ENCODE measurements at places on chromosomes 4 and X. TPM values are rescaled to one million over a fixed set of nuclear protein-coding genes. Genes with fewer than 3 reads are reported as not detected.

Gene GAB3
- 2.9 TPM for total RNA-seq

DNA sequence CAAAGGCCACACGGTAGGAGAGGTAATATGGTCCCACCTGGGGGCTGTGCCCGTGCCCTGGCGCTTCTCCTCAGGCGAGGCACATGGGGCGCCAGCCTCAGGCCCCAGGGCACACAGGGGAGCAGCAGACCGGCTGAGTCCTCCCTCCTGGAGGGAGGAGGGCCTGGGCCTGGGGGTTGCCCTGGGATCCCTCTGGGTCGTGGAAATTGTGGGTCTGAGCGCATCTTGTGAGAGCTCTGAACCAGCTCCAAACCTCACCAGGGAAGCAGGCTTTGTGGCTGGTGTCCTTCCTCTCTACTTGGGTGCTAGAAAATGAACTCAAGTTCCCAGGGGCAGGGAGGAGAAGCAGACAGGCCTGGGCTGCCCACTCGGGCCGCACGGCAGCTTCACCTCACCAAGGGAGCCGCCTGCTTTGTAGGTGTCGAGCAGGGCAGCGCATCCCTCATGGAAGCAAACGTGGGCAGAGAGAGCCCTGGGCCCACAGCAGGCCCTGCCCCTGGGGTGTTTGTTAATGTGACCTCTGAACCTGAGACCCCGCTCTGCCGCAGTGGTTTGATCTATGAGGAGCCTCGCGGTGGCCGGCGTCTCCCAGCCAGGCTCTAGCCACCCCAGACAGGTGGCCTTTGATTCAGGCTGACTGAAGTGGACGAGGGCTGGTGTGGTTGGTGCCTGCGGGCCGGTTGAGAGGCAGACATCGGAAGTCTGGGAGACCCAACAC, 10.8 kb downstream of the HTRA3 start:
- H3K4me1 ChIP-seq: peaks cover 6% of the 10 kb centered on the region
- H3K4me3 ChIP-seq: no peak overlapping the region
- no peaks in the 10 kb centered on the region for H3K36me3 ChIP-seq

Gene GASK1B
- 56.7 TPM for total RNA-seq

Gene SGCB
- total RNA-seq: 61.6 TPM

GRCh38 chrX:78168065-78168464, 28.6 kb upstream of the TAF9B start:
- no peak overlapping the region for H3K27ac ChIP-seq
- H3K36me3 ChIP-seq: no peaks in the 10 kb centered on the region
- H3K4me1 ChIP-seq: no peaks in the 10 kb centered on the region
- H3K27me3 ChIP-seq: no peaks in the 10 kb centered on the region

Gene ELF4
- 9.5 TPM for total RNA-seq

DNA sequence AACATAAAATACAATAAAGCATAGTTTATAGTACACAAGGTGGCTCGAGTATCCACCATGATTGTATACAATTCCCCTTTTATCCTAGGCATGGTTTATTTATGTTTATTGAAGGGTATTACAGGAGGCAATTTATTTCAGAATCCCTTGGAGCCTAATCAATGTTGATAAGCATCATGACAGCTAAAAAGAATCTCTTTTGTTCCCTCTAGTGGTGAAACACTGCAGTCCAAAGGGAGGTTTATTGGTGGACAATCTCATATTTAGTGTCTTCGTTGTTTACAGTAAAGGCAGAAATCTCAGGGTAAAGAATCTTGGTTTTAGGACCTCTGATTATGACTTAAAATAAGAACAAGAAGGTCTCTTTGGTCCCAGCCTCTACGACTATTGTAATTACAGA, 1712.5 kb downstream of the C4orf33 start:
- no peak for DNase-seq
- H3K4me3 ChIP-seq: no peak overlapping the region
- H3K36me3 ChIP-seq: no peaks in the 10 kb centered on the region
- no peaks in the 10 kb centered on the region for H3K27me3 ChIP-seq
- no peaks in the 10 kb centered on the region for H3K4me1 ChIP-seq
- H3K27ac ChIP-seq: no peak overlapping the region

GRCh38 chr4:76856243-76857073, 41.5 kb downstream of the SOWAHB start:
- H3K27ac ChIP-seq: no peak overlapping the region
- H3K4me1 ChIP-seq: no peaks in the 10 kb centered on the region
- DNase-seq: no peak
- H3K27me3 ChIP-seq: no peaks in the 10 kb centered on the region
- no peak overlapping the region for H3K4me3 ChIP-seq

DNA sequence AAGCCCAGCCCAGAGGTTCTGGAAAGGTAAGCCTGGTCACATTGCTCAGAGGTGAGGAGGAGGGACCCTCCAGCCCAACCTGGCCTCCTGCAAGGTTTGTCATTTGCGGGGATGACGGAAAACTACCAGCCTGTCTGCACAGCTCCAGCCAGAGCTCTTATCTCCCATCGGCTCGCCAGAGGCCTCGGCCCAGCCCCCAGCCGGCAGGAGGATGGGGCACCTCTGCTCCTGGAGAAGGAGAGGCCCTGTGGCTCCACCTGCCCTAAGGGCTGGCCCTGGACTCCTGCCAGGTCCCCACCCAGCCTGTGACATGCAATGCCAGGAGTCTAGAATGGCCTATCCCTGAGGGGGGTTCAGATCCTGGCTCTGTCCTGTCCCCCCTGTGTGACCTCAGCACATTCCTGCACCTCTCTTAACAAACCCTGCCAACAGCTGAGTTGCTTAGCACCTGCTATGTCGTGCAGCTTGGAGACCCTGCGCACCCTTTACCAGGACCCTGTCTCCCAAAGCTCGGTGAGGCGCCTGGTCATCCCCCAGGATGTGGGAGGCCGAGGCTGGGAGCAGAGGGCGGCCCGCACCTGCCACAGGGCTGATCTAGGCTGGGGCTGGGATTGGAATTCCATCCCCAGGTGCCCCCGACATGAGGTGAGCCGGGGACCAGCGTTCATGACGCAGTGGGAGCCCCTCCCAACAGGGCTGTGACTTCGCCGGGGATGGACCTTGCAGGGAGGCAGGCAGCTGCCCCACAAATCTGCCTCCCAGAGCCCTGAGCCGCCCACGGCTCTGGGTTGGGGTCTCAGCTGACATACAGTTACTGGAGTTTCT, 14.4 kb downstream of the ADRA2C start:
- H3K4me3 ChIP-seq: no peak overlapping the region
- H3K4me1 ChIP-seq: no peaks in the 10 kb centered on the region
- no peak overlapping the region for H3K27ac ChIP-seq
- no peaks in the 10 kb centered on the region for H3K27me3 ChIP-seq

Gene SPATA4
- 0.40 TPM for total RNA-seq

DNA sequence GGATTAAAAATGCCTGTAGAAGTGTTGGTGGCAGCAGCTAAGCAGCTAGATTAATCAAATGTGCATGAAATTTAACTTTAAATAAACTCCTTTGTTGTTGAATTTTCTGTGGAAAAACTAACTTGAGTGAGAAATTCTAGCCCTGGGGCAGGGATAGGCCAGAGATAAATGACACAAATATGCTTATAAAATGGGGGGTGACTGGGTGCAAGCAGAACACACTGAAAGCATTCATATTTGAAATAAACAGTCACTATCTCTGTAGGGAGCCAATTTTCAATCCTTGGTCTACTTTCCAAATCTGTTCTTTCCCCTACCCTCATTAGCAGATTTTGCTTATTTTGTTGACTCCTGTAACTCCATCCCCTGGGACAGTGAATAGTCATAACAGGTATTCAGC, 47.9 kb downstream of the RBPJ start:
- H3K27ac ChIP-seq: no peak overlapping the region
- H3K4me3 ChIP-seq: no peak overlapping the region
- H3K27me3 ChIP-seq: no peaks in the 10 kb centered on the region

DNA sequence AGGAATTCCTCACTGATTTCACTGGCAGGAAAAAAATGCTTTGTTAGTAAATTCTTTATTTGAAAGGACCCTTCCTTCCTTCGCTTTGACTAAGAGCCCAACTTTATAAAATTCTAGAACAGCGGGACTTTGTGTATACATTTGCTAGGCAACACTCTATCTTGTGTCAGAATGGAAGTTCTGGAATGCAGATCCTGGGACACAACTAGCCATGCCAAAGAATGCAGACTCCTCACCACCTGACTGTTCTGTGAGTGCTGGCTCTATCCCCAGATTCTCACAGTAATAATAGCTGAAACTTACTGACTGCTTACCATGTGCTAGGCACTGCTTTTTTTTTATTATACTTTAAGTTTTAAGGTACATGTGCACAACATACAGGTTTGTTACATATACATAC, 73.3 kb upstream of the ZDHHC15 start:
- H3K36me3 ChIP-seq: no peaks in the 10 kb centered on the region
- H3K4me3 ChIP-seq: no peak overlapping the region
- no peaks in the 10 kb centered on the region for H3K4me1 ChIP-seq

- H3K36me3 ChIP-seq: no peaks in the 10 kb centered on the region
- H3K4me1 ChIP-seq: no peaks in the 10 kb centered on the region
Measured at GRCh38 chr4:155342142-155342541, 34.6 kb downstream of the MAP9 start.

DNA sequence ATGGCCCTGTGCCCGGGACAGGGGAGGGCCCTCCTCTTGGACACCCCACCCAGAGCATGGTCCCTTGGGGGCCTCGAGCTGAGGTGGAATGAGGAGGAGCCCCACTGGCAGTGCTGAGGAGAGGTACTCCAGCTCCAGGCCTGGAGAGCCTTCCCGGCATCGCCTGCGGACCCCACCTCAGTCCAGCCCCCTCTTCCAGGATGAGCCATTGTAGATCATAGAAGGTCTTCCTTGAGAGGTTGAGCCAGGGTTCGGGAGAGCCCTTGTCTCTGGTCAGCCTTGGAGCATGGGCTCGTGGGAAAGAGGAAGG, 16.9 kb downstream of the SMIM10L2A start:
- H3K4me1 ChIP-seq: no peaks in the 10 kb centered on the region
- H3K36me3 ChIP-seq: no peaks in the 10 kb centered on the region
- H3K27me3 ChIP-seq: no peaks in the 10 kb centered on the region
- peak; percentile 12 for DNase-seq
- no peak overlapping the region for H3K27ac ChIP-seq

Gene DMRTC1
- total RNA-seq: not detected

- no peak for DNase-seq
- no peaks in the 10 kb centered on the region for H3K36me3 ChIP-seq
- H3K4me3 ChIP-seq: no peak overlapping the region
- no peaks in the 10 kb centered on the region for H3K27me3 ChIP-seq
Measured at GRCh38 chr4:184621518-184621917, 27.7 kb downstream of the CASP3 start.

DNA sequence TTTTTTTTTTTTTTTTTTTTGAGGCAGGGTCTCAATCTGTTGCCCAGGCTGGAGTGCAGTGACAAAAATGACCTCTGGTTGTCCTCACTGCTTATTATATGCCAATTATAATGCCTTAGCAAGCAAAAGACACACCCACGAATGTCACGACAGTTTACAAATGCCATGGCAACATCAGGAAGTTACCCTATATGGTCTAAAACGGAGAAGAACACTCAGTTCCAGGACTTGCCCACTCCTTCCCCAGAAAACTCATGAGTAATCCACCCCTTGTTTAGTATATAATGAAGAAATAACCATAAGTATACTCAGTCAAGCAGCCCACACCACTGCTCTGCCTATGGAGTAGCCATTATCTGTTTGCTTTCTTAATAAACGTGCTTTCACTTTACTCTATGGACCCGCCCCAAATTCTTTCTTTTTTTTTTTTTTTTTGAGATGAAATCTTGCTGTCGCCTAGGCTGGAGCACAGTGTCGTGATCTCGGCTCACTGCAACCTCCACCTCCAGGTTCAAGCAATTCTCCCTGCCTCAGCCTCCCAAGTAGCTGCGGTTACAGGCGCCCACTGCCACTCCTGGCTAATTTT, 106.2 kb downstream of the SMIM20 start:
- no peaks in the 10 kb centered on the region for H3K27me3 ChIP-seq
- H3K36me3 ChIP-seq: no peaks in the 10 kb centered on the region
- H3K27ac ChIP-seq: peak overlapping the region; percentile 62

- no peak overlapping the region for H3K4me3 ChIP-seq
- no peaks in the 10 kb centered on the region for H3K27me3 ChIP-seq
- H3K36me3 ChIP-seq: no peaks in the 10 kb centered on the region
- H3K4me1 ChIP-seq: no peaks in the 10 kb centered on the region
- no peak for DNase-seq
- no peak overlapping the region for H3K27ac ChIP-seq
Measured at GRCh38 chr4:80539190-80539589, 203.7 kb downstream of the CFAP299 start.

Gene FHDC1
- 4.4 TPM for total RNA-seq

Gene STS
- total RNA-seq: 6.0 TPM

GRCh38 chrX:138127314-138127713, 561.4 kb downstream of the ZIC3 start:
- DNase-seq: no peak
- no peak overlapping the region for H3K4me3 ChIP-seq
- H3K4me1 ChIP-seq: no peaks in the 10 kb centered on the region
- no peak overlapping the region for H3K27ac ChIP-seq

Gene RAB41
- total RNA-seq: not detected

DNA sequence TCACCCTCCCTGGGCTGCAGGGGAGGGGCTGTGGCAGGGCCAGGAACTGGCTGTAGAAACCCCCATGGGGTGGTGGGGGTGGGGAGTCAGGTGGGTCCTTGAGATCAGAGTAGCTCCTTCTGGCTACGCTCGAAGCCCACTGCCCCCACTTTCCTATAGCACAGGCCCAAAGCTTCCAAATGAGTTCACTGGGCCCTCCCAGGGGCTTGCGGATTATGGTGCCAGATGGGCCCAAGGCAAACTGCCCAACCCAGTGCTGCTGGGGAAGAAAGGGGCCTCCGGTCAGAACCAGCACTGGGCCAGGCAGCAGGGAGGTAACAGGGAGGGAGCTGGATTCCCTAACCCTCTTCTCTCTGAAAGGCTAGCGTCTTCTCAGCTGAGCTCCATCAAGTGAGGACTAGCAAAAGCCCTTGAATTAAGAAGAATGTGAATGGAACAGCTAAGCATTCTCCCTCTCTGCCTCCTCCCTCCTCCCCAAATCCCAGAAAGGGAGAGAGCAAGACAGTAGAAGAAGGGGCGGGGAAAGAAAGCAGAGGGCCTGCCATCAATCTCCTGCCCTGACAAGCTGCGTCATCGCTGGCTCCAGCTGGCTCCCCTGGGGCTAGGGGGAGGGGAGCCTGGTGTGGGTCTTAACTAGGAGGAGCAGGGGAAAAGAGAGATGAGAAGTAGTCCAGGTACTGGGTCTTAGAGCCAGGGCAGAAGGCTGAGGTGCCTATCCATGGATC, 34.7 kb downstream of the FRMPD3 start:
- H3K4me1 ChIP-seq: no peaks in the 10 kb centered on the region
- no peak overlapping the region for H3K27ac ChIP-seq

- no peak overlapping the region for H3K27ac ChIP-seq
- no peaks in the 10 kb centered on the region for H3K4me1 ChIP-seq
- no peak overlapping the region for H3K4me3 ChIP-seq
- no peaks in the 10 kb centered on the region for H3K36me3 ChIP-seq
- DNase-seq: no peak
Measured at GRCh38 chr4:101528526-101528925, 181.2 kb upstream of the PPP3CA start.

- no peaks in the 10 kb centered on the region for H3K36me3 ChIP-seq
- no peak for DNase-seq
- H3K4me3 ChIP-seq: no peak overlapping the region
- no peaks in the 10 kb centered on the region for H3K4me1 ChIP-seq
Measured at GRCh38 chr4:19675172-19675811, 576.4 kb upstream of the SLIT2 start.

Gene FAM149A
- total RNA-seq: 16.9 TPM
